MCF 10A (cell line): ENCODE measurements at places on chromosomes 4 and X. TPM values are rescaled to one million over a fixed set of nuclear protein-coding genes. Genes with fewer than 3 reads are reported as not detected.

DNA sequence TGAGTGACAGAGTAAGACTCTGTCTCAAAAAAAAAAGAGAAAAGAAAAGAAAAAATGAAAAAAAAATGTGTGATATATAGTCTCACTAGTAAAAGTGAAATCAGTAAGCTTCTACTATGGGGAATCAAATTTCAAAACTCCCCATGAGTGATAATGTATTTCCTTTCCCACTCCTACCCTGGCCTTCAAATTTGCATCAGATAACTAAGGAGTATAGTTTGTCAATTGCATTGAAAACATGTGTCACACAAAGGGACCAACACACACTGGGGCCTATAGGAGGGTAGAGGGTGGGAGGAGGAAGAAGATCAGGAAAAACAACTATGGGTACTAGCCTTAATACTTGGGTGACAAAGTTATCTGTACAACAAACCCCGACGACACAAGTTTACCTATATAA lies 118.4 kb downstream of the TSPAN7 start:
- no peak for DNase-seq

- peak; percentile 1 for DNase-seq
These were observed 557.7 kb downstream of the RAB28 start for GRCh38 chr4:12926189-12927066.

- no peak for DNase-seq
These were observed 30.9 kb downstream of the REELD1 start for GRCh38 chr4:146245246-146245645.

GAGE12G gene
- not detected in 2 replicates for total RNA-seq

GRCh38 chr4:127698789-127699200 lies 31.4 kb upstream of the SLC25A31 start:
- DNase-seq = peak; percentile 84

- DNase-seq = no peak
These were observed 38.2 kb upstream of the ADAM29 start for GRCh38 chr4:174880001-174880400.

GRCh38 chrX:32185160-32185559 lies 1026.2 kb downstream of the DMD start:
- DNase-seq = peak; percentile 45

IL2RG gene
- total RNA-seq = 1.5 TPM in 1 of 2 replicates, not detected in the other

- DNase-seq = no peak
These were observed 905.4 kb upstream of the NDST4 start for GRCh38 chr4:116018831-116019230.

DNA sequence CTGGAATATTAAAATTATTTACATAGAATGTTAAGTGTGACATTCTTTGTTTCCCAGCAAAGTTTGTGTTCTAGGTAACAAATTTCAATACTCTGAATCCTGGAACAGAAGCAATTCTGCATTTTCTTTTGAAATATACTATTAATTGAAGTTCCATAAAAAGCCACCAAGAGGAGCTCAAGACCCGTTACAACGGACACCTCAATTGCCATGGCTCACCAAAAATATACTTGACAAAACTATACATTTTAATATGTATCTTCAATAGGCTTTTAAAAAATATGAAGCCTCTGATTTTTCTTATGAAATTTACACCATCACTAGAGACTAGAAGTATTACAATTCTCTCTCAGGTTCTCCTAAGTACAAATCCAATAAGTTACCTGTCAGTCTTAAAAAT lies 111.4 kb downstream of the NYX start:
- DNase-seq = peak; percentile 31

- DNase-seq = no peak
These were observed 30.6 kb upstream of the BMP3 start for GRCh38 chr4:80999943-81000342.

- DNase-seq = peak; percentile 53
These were observed 109.7 kb downstream of the RTL5 start for GRCh38 chrX:72021975-72022374.

GRCh38 chr4:7872264-7872771 lies 67.3 kb downstream of the AFAP1 start:
- peak; percentile 53 for DNase-seq

DNA sequence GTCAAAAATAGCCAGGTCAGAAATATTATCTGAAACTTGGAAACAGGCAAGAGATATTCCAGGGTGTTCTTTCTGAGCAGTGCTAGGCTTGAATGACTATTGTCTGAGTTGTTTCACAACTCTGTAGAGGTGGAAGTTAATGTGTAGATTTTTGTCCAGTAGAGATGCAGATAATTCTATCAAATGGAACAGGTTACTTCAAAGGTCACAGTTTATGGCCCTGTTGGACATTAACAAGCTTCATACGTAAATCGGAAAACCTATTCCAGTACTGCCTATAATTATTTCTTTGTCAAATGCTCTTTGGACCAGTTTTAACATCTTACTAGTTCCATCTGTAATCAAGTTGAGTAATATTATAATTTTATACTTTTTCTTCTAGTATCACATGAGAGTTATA lies 1639.4 kb upstream of the TENM3 start:
- DNase-seq = no peak

GRCh38 chr4:147078362-147078761 lies 132.7 kb upstream of the TTC29 start:
- peak; percentile 57 for DNase-seq

GRCh38 chrX:80808881-80809411 lies 731 bp downstream of the BRWD3 start:
- DNase-seq = peak; percentile 34

GRCh38 chr4:112112590-112113170 lies 32.6 kb upstream of the FAM241A start:
- DNase-seq = no peak

- no peak for DNase-seq
These were observed 390.1 kb downstream of the ADAM29 start for GRCh38 chr4:175308236-175308635.

DNA sequence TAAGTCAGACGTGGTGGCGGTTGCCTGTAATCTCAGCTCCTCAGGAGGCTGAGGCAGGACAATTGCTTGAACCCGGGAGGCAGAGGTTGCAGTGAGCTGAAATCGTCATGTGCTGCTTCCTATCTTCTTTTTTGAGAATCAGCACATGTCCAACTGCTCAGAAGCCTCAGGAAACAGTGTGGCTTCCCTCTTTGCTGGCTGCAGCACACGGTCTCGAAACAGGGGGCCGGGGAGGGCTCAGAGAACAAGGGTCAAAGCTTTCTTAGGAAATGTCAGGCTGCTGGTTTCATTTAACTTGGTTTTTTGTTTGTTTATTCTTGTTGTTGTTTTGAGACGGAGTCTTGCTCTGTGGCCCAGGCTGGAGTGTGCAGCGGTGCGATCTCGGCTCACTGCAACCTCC lies 31.3 kb downstream of the CRLF2 start:
- DNase-seq = no peak

SLC16A2 gene
- total RNA-seq = 11.9 and 13.7 TPM in 2 replicates

DNA sequence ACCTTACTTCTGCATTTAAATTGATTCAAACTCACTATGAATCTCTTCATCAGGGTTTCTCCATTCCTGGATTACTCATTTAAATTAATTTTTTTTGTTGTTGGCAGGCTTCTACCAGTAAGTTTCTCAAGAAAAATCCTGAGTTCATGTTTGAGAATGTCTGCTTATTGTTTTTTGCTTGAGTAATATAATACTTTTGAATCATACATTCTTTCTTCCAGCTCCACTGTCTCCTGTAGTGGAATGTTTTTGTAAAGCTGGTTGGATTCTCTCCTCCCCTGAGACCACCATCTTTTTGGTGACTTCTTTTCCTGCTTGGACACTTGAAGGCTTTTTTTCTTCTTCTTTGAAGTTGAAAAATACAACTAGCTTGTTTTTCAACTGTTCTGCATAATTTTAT lies 4.3 kb upstream of the MID1IP1 start:
- no peak for DNase-seq

CT47B1 gene
- total RNA-seq = not detected in 2 replicates

GLOD5 gene
- total RNA-seq = not detected in 2 replicates

GRCh38 chr4:185541251-185541727 lies 6.0 kb upstream of the PDLIM3 start:
- no peak for DNase-seq

DNA sequence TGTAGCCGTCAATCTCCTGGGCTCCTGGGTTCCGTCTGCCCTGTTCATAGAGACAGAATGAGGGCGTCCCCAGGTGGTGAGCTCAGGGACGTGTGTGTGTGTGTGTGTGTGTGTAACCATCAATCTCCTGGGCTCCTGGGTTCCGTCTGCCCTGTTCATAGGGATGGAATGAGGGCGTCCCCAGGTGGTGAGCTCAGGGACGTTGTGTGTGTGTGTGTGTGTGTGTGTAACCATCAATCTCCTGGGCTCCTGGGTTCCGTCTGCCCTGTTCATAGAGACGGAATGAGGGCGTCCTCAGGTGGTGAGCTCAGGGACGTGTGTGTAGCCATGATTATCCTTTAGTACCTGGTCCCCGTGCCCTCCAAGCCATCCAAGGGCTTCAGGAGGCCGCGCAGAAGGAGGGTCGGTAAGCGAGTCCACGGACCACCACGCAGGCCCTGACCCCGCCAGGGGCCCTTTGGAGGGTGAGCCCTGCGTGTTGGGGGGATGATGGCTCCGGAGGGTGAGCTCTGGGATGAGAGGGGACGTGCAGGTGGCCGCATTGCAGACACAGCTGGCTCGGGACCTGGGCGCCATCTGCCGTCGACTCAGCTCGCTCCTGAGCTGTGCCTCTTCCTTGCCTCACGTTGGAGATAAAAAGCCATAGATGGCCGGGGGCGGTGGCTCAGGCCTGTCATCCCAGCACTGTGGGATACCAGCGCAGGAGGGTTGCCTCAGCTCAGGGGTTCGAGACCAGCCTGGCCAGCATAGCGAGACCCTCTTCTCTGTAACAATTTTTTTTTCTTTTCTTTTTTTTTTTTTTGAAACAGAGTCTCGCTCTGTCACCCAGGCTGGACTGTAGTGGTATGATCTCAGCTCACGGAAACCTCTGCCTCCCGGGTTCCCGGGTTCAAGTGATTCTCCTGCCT lies 5.4 kb upstream of the GTPBP6 start:
- peak; percentile 64 for DNase-seq

NEXMIF gene
- not detected in 2 replicates for total RNA-seq

- no peak for DNase-seq
These were observed 209.9 kb upstream of the HCCS start for GRCh38 chrX:10901290-10901633.

SNX25 gene
- 10.5 and 14.4 TPM in 2 replicates for total RNA-seq

ASB12 gene
- total RNA-seq = not detected in 2 replicates

GRCh38 chr4:152264106-152264505 lies 271.8 kb downstream of the FBXW7 start:
- no peak for DNase-seq

GRCh38 chr4:148273501-148273986 lies 168.7 kb downstream of the NR3C2 start:
- DNase-seq = peak; percentile 7

GRCh38 chr4:119585771-119586170 lies 42.8 kb downstream of the PDE5A start:
- no peak for DNase-seq

MED28 gene
- 31.8 and 32.1 TPM in 2 replicates for total RNA-seq

GPC3 gene
- 0.32 and 0.37 TPM in 2 replicates for total RNA-seq

- DNase-seq = no peak
These were observed 7.0 kb upstream of the GATA1 start for GRCh38 chrX:48779399-48779798.
